ENCODE measurements at places on chromosomes 6 and 20.

DNA sequence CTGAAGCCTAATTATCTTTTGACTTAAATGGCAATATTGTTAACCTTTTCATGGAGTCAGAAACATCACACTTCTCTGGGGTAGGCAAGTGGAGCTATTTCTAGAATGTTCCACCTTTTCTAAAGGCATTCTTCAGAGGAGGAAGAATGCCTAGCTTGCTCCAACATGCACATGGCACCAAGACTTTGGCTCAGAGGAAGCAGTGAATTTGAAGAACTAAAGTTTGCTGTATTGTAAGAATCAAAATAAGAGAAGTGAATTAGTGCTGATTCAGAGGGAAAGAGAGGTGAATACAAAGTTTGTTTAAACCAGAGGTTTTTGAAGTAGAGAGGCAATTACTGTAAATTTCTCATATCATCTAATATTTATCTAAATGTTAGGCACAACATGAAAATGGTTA is 92.2 kb downstream of the SOBP start:
- DNase-seq = no peak

- peak; percentile 26 for DNase-seq
Measured at GRCh38 chr6:145699462-145699861, 35.9 kb downstream of the EPM2A start.

- DNase-seq = no peak
Measured at GRCh38 chr6:125693480-125693879, 56.0 kb upstream of the HEY2 start.

DNA sequence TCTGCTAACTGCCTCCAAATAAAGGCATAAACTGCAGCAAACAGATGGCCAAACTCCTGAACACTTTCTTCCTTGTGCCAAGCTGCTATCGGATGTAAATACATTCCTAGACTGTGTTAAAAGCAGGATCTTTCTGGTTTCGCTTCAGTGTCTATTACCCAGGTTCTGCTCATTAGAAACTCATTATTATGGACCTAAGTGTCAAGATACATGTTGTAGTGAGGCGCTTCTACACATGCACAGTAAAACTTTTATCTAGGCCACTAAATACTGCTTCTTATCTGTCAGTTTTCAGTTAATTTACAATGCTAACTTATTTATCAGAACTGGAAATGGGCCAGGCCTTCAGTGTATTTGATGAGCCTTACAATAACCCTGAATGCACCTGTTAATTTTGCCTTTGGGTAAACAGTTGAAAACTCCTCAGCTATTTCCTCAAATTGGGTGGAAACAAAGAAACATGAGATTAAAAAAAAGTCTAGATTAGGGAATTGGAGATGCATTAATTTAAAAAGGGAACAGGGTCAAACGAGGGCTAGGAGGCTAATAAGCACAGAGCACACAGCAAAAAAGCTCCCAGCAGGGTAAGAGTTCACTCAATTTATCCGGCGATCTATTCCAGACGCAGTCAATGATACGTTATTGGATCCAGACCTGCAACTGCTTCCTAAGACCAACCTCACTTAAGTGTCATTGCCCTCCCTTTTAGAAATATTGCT is 240.6 kb downstream of the FOXC1 start:
- no peak for DNase-seq

GRCh38 chr6:14025160-14025559 is 92.4 kb upstream of the CD83 start:
- no peak for DNase-seq

- no peak for DNase-seq
Measured at GRCh38 chr6:76708641-76709331, 636.3 kb upstream of the IMPG1 start.

DNA sequence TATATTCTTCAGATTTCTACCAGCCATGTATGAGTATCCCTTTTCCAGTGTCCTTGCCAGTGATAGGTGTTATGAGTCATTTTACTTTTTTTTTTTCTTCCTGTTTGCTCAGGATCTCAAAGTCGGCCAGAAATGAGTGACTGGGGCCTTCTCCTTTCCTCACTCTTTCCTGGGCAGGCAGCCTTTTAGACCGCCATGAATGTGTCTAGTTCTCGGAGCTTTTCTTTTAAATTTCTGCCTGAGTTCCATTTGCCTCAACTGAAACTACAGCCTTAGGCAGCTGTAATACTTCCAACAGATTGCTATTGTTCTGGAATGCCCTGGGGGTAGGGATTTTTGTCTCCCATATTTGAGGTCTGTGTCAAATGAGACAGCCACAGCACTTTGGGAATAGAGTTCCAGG is 83.7 kb downstream of the STXBP5 start:
- DNase-seq = peak; percentile 54

DNA sequence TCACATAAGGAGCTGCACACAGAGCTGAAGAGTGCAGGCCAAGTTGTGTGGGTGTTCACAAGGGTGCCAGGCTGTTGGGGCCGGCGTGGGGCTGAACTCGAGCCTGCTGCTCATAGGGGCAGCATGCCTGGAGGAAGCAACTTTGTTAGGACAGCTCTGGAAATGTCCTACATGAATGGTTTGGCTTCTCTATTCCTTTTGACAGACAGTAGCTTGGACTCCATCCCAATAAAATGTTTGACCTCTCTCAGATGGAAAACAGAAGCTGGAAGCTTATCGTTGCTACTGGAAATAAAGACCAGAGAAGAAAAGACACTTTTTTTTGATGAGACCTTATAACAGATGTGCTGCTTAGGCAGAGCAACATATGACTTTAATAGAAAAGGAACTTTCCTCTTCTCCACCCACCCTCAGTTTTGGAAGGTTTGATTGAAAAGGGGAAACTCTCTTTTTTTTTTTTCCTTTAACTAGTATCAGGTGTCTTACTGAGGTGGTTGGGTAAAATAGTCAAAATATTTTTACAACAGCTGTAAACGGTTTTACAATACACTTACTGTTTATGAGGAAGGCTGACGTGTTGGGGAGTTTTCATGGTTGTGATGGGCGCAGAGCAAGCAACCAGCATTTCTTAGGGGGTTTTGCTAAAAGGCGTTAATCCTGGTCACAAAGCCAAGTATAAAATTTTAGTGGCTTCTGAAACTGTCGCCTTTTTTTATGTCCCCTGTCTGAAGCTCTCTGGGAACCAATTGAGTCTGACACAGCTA is 80.7 kb upstream of the EEF1E1 start:
- no peak for DNase-seq

- DNase-seq = no peak
Measured at GRCh38 chr6:141354191-141354955, 778.4 kb upstream of the GJE1 start.

DNA sequence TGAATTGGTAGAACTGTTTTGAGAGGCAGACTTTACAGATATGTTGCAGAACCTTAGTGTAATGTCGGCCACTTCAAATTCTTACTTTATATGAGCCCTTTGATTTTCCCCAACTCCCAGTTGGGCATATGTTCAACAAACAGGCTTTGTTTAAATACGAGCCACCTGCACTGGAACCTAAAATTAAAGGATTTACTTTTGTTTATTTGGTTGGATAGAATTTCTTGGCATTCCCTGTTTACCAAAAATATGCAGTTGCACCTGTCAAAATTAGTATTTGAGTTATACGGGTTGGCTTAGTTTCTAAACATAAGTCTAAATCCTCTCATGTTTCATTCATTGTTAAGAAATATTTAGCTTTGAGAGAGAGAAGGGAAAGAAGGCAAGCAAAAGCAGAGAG is 2.4 kb upstream of the GLYATL3 start:
- DNase-seq = no peak

DNA sequence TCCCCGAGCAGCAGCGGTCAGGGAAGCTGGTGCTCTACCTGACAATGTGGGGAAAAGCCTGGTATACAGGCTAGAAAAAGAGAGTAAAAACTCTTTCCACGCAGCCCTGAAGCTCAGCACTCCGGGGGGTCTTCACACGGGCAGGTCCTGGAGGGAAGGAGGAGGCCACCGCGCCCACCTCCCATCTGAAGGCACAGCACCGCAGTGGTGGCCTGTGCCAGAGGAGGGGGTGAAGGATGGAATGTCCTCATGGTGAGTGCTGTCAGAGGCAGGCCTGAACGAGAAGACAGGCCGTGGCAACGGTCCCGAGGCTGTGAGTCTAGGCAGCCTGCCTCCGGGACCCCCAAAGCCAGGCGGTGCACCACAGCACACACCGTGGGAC is 5.8 kb downstream of the SLC2A4RG start:
- no peak for DNase-seq

GRCh38 chr20:39049684-39050554 is 87.8 kb downstream of the DHX35 start:
- DNase-seq = peak; percentile 57
